Stimulated activated CD8-positive, alpha-beta memory T cell treated with anti-CD3 and anti-CD28 coated beads, Interleukin-4, amount 100 ng/mL, for 1 hour (primary cell): ENCODE measurements at places on chromosomes 7 and 10.

DNA sequence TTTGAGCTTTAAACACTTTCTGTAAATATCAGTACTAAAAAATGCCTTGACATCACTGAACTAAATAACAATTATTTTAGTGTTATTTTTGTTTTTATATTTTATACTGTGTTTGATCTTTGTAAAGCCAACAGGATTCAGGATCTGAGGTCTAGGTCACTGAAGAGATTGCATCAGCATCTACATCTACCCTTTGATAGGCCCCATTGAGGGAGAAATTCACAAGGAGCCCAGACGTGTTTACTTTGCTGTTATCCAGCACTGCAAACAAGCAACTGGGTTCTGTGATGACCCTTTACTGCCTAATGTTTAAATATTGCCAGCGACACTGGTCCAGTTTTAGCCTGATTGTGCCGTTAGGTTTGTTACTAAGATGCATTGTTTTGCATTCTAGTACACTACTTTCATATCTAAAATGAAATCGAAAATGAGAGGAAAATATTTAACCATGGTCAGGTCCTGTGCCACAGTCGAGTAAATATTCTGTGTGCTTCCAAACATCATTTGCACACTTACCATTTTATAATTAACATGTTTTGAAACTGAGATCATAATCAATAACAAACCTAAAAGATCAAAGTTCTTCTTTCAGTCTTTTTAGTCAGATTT is 48.7 kb downstream of the SP8 start:
- DNase-seq, result no peak

DNA sequence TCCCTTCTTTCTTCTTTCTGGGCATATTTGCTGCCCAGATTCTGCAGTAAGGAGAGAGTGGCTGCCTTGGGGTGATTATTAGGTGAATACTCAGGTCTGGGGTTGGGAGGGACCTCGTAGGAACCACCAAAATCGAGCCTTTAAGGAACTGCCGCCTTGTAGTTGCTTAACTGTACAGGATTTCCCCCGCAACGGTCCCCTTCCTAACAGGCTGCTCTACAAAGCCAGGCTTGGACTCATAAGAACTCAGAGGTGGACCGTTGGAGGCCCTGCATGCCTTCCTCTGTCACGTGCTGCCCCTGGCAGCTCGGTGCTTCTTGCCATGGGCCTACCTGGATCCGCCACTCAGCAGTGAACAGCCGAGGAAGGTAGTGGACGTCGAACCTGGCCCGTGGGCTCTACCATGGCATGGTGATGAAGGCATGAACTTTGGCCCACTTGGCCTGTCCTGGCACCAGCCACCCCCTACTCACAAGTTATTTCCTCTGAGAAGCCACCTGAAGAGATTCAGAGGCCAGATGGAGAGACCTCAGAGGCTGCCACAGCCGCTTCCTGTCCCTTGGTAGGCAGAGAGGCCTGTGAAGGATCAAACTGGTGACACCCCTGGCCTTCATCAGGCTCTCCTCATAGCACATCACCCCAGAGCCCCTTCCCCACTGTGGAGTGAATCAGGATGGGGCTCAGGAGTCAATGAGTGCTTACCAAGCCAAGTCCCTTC is 54.6 kb downstream of the NOD1 start:
- no peak for DNase-seq

DNA sequence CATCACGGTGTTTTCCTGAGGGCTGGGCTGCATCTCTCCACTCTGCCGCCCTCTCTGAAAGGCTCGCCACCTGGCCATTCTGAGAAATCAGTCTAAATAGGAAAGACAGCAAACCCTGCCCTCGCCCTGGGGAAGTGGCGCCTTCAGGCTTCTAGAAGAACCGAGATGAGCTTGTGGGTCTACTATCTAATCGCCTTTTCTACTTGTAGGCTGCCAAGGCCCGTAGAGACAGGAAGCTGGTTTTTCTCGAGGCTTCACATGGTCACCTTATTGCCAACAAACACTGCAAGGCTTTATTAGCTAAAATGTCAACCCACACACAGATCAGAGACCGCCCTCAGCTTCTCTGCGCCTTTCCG is 21.4 kb downstream of the LAT2 start:
- DNase-seq, result no peak

- no peak for DNase-seq
Measured at GRCh38 chr10:115095758-115096157, 2.6 kb downstream of the ATRNL1 start.

DNA sequence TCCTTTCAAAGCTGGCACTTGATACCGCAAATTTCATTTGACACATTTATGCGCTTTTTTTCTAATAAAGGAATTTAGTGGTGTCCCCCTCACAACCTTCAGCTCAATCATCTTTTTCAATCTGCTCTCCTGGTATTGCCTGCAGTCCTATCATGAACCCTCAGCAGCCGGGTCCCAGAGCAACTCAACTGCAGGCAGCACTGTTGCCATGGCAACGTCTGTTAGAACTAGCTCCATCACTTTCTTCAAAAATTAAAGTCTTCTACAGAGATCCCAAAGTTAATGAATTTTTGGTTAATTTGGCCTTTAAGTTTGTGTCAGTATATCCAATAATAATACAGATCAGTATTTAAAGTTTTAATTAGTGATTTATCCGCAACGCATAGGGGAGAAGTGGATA is 136.1 kb upstream of the TARP start:
- DNase-seq, result no peak

GRCh38 chr10:17212802-17213221 is 11.3 kb upstream of the TRDMT1 start:
- no peak for DNase-seq

- DNase-seq, result peak; percentile 12
Measured at GRCh38 chr7:38796626-38797501, 112.1 kb downstream of the VPS41 start.

- DNase-seq, result no peak
Measured at GRCh38 chr10:127349737-127350136, 153.3 kb upstream of the INSYN2A start.

DNA sequence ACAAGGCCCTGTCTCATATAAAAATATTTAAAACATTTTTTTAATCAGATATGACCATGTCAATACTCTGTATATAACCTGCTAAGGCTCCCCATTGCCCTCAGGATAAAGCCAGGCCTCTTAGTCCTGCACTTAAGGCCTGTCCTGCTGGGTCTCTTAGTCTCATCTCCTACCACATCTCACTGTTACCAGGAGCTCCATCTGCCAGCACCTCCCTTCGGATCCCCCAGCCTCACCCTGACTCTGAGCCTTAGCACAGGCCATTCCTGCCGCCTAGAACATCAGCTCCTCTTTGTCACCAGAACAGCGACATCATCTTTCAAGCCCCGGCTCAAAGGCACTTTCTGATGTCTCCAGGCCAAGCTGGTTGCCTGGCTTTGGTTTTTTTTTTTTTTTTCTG is 25.7 kb upstream of the GTF2IRD1 start:
- no peak for DNase-seq

DNA sequence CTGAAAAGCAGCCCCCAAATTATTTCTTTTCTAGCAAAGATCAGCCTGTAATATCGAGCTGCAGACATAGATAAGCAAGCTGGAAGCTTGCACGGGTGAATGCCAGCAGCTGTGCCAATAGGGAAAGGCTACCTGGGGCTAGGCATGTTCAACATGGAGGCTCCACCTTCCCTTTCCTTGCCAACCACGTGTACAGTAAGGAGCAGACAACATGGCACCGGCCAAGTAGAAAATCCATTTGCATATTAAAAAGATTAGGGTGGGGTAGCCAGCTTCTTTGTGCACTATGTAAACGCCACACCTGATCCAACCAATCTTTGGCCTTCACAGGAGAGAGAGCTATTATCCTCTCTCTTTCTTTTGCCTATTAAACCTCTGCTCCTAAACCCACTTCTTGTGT is 56.7 kb upstream of the SEPHS1 start:
- no peak for DNase-seq

DNA sequence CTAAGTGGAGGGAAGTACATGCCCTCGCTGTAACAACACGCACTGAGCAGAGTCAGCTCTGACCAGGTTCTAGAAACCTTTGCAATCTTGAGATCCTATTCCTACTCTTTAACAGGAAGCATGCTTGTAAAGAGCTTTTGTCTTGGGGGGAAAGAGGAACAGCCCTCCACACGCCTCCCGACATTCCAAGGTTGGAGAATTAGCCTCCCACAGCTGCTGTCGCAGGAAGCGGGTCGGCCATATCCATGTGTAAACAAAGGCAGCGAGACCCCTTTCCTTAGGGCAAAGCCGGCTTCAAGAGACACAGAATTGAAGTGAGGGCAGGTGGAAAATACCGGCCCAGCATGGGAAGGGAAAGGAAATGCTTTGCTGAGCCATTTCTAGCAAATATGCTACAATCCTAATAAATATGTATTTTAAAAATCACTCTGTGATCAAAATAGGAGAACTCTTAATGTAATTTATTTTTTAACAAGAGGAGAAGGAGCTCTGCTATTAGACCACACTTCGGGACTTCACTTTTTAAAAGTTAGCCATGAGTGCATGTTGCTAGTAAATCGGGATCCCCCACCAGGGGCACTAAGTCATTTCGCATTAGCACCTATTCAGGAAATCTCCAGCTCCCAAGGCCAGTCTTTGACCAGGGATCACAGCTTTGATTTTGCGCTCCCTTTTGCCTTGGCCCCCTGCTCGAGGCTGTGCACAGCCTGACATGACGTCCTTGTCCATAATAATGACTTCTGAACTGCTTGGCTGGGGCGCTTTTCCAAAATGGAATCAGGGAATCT is 55.9 kb downstream of the FAM204A start:
- DNase-seq, result no peak

GRCh38 chr7:155804431-155804831 is 7.8 kb downstream of the SHH start:
- DNase-seq, result no peak

DNA sequence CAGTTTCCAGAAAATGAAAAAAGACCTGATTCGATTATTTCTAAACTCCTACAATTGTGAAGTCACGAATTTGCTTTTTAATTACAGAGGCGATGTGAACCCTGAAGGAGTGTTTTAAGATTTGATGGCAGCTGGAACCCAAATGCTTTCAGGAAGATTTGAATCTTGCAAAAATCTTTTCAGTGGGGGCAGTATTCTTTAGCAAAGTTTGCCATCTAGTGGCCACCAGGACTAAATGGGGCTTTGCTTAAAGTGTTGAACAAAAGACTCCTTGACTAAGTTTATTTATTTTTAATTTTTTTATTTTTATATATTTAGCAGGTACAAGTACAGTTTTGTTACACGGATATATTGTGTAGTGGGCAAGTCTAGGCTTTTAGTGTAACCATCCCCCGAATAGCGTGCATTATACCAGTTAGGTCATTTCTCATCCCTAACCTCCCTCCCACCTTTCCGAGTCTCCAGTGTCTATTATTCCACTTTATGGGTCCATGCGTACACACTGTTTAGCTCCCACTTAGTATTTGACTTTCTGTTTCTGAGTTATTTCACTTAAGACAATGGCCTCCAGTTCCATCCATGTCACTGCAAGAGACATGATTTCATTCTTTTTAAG is 98.8 kb downstream of the CACNB2 start:
- DNase-seq, result no peak

- no peak for DNase-seq
Measured at GRCh38 chr7:46982928-46983327, 599.0 kb downstream of the TNS3 start.
